Right ventricle myocardium inferior (tissue), 1 donor: ENCODE measurements at places on chromosomes 4 and X.

DNA sequence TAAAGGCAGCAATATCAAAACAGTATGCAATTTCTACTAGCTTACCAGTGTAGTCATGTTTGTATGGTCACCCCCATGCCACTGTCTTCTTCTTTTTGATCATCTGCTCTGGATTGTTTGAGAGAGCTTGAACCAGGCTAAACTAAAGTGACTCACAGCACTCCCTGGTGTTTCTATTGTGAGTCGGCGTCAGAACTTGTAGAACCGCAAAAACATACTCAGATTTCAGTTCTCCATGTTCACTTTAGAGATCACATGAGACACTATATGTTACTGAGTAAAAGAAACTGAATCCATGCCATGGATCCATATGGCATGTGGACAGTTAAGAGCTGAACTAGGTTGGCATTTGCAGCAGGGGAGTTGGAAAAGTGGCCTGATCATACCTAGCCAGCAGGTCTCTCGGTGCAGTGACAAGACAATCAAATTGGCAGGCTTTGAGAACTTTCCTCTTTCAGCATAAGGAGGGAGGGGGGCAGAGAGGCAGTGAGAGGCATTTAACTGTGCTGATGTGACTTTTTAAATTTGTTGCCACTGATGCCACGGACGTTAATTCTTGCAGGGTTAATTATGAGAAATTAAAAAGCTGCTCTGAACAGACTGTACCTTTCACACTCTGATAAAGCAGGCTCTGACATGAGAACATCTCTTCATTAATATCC is 88.4 kb downstream of the AFF2 start:
- DNase-seq, result no peak

- no peak for DNase-seq
Measured at GRCh38 chrX:129748305-129748704, 9.5 kb downstream of the XPNPEP2 start.

GRCh38 chrX:115525486-115525885 is 35.5 kb upstream of the PLS3 start:
- no peak for DNase-seq

GRCh38 chr4:10098780-10099160 is 17.8 kb downstream of the WDR1 start:
- peak; percentile 49 for DNase-seq

DNA sequence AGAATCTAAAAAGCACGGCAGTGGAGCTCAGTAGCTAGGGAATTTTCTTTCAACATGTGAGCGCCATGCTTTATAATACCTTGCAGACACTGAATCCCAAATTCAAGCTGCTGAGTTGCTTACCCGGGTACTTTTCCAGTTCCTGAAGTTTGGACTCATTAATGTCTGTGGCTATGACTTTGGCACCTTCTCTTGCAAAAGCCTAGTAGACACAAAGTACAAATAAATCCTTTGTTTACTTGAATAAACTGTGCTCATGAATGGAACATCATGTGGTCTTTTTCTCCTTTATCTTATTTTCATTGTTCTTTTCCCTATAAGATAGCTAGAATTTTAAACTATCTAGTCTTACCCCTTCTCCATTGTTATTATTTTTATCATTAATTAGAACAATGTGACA is 4.6 kb downstream of the BDH2 start:
- no peak for DNase-seq

DNA sequence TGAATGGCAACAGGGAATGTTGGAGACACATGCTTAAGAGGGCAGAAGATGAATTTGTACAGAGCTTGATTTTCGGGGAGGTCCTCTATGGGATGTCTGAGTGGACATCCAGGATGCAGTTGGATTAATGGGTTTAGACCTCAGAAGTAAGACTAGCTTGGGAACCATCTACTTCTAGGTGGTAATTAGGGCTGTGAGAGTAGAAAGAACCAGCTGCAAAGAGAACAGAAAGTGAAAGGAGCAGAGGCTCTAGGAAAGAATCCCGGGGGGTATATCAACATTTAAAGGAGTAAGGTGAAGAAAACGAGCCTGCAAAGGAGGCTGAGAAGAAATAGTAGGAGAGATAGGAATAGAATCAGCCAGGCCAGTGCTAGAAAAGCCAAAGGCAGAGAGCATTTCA is 29.0 kb upstream of the NKRF start:
- DNase-seq, result no peak

- no peak for DNase-seq
Measured at GRCh38 chr4:70687392-70687791, 940 bp upstream of the UTP3 start.

DNA sequence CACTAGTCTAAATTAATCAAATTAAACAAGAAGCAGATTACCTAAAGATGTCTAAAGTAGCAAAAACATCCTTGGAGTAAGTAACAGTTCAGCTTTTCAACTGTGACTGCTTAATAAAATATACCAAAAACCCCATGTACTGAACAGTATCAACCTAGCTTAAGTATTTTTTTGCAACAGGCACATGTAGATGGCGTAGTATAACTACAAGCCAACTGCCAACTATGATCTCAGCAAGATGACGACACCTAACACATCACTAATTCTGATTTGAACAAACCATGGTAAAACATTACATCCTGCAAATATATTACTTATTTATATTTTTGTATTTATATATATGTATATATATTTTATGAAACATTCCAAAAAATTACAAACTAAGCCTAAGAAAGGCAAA is 24.5 kb downstream of the DHX15 start:
- DNase-seq, result no peak

DNA sequence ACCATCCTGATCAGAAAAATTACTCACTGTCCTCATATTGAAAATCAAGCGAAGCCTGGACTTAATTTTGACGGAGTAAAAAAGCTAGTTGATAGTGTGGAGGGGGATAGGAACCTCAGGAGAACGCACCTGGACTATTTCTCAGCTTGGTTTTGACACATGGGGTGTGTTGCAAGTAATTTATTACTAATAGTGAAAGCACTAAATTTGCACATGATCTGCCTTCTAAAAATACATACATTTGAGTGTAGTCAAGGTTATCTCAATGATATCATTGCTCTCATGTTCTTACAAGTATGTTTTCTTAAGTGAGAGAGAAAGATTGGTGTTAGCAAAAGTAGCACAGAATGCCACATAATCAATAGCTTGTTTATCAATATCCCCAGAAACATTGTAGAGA is 29.5 kb downstream of the LRIT3 start:
- no peak for DNase-seq

- DNase-seq, result no peak
Measured at GRCh38 chr4:48109413-48110263, 24.4 kb downstream of the TXK start.

- no peak for DNase-seq
Measured at GRCh38 chrX:108033890-108034289, 11.0 kb upstream of the VSIG1 start.

GRCh38 chr4:129899849-129900248 is 803.9 kb downstream of the C4orf33 start:
- DNase-seq, result no peak

- DNase-seq, result no peak
Measured at GRCh38 chr4:4857001-4857808, 2.3 kb upstream of the MSX1 start.

DNA sequence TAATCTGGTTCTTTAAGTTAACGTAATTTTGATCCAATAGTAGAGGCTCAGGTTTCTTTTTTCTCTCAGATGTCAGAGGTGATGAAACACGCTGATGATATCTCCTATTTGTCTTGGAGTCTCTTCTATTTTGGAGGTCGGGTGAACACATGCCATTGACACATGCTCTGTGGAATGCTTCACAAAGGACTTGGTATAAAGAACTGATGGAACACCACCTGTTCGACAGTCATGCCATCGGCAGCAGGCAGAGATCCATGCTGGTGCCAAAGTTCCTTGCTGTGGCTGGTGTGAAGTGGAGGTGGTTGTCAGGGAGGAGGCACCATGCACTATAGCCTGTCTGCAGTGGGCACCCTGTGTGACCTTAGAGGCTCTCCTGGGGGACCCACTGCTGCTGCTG is 94.9 kb downstream of the ATP8A1 start:
- DNase-seq, result no peak
